Psoas muscle (tissue), 8 donors: ENCODE measurements at places on chromosomes 13 and 19.

GRCh38 chr13:58542530-58542929, 911.0 kb downstream of the PCDH17 start:
- DNase-seq: no peak

DNA sequence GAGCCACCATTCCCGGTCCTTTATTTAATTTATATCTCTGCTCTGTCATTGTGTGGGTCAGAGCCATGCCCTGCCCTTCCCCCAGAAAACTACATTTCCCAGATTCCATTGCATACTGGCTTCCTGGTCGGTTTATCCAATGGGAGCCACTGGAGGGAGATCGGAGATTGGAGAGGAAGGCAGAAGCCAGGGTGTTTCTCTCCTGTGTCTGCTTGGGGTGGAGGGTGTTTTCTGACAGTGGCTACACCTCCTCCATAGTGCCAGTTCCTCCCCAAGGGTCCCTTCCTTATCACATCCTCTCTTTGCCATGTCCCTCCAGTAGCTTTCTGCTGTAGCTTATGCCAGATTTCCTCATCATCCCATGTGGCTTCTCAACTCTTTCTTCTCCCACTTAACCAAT, 19.0 kb downstream of the OLFM2 start:
- no peak for DNase-seq

GRCh38 chr13:92143766-92144165, 745.3 kb downstream of the GPC5 start:
- no peak for DNase-seq

GRCh38 chr19:29201855-29202254, 11.1 kb downstream of the UQCRFS1 start:
- DNase-seq: no peak

- no peak for DNase-seq
Observed at GRCh38 chr13:35882722-35883497, 248.3 kb downstream of the DCLK1 start.

- DNase-seq: peak; percentile 84
Observed at GRCh38 chr13:110265682-110266430, 41.1 kb downstream of the COL4A1 start.

- no peak for DNase-seq
Observed at GRCh38 chr13:28421676-28422410, 73.1 kb downstream of the FLT1 start.

- no peak for DNase-seq
Observed at GRCh38 chr13:50687545-50687944, 155.9 kb downstream of the DLEU7 start.

- DNase-seq: no peak
Observed at GRCh38 chr13:97234742-97235141, 12.6 kb downstream of the MBNL2 start.

- no peak for DNase-seq
Observed at GRCh38 chr19:58409010-58409790, 751 bp downstream of the ZNF584 start.

GRCh38 chr13:69959046-69959445, 148.6 kb upstream of the ATXN8OS start:
- no peak for DNase-seq

DNA sequence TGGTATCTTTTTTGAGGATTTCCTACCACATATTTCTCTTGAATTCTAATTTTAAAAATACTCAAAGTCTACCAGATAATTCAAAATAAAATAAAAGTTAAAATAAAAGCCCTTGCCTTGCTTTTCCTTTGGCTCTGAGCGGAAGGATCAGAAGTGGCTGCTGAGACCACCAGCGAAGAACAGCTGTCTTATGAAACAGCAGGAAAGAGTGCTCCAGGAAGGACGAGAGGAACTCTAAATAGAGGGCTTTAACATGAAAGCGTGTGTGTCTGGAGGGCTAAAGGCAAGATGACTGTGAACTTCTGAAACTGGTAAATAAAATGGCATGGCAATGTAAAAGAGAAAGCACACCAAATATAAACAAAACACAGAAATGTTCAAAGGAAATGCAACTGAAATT, 521.5 kb upstream of the SPRY2 start:
- DNase-seq: no peak

DNA sequence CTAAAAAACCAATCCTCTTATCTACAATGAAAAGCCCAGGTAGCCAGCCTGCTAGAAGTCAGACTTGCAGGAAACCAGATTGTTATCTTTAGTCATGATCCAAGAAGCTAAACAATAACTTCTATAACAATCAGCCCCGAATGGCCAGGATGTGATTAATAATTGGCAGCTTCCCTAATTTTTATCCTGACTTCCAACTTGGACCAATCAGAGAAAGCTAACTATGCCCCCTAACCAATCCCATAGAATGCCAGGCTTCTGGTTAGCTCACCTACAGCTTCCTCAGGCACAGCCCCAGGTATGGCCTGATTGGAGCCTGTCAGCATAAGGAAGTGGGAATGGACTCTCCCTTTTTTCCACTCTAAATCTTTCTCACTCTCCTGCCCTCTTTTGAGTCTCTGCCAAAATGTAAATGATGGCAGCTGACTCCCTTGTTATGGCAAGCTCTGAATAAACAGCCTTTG, 394.9 kb downstream of the DLEU7 start:
- no peak for DNase-seq

DNA sequence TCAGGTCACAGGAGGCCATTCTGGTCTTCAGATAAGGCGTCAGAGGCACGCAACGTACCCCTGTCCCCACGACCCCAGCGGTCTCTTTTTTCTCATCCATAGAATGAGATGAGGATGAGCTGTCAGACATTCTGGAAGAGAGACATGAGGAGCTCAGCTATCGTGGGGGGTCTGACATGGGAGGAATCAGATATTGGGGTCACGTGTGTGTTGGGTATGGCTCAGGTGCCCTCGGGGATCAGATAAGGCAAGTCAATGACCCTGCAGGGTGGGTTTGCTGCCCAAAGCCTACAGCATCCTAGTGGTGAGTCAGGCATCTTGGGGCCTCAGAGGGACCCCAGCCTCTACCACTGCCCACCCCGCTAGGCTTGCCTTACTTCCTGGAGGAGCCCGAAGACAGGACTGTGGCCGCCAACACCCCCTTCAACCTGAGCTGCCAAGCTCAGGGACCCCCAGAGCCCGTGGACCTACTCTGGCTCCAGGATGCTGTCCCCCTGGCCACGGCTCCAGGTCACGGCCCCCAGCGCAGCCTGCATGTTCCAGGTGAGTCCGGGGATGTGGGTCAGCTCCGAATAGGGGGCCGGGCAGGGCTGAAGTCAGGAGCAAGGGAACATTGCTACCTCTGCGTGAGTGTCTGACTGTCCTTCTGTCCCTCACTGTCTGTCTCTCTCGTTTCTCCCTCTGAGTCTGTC, 2.6 kb downstream of the AXL start:
- no peak for DNase-seq

DNA sequence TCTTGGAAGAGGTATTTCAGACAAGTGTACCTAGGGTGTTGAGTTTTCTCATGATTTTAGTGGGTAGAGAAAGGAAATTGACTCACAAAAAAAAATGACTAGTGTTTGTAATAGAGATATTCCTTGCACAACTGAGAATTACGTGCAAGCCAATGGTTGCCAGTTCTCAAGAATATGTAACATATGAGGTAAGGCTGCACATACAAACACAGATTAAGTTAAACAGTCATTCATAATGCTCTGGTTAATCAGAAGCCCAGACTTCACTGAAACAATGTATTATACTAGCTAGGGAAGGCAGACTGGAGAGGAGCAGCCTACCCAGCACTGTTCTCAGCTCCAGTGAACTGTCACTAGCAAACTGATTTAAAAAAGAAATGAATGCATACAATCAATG, 418.3 kb downstream of the DIAPH3 start:
- no peak for DNase-seq

- no peak for DNase-seq
Observed at GRCh38 chr19:31390711-31391110, 41.5 kb upstream of the TSHZ3 start.

DNA sequence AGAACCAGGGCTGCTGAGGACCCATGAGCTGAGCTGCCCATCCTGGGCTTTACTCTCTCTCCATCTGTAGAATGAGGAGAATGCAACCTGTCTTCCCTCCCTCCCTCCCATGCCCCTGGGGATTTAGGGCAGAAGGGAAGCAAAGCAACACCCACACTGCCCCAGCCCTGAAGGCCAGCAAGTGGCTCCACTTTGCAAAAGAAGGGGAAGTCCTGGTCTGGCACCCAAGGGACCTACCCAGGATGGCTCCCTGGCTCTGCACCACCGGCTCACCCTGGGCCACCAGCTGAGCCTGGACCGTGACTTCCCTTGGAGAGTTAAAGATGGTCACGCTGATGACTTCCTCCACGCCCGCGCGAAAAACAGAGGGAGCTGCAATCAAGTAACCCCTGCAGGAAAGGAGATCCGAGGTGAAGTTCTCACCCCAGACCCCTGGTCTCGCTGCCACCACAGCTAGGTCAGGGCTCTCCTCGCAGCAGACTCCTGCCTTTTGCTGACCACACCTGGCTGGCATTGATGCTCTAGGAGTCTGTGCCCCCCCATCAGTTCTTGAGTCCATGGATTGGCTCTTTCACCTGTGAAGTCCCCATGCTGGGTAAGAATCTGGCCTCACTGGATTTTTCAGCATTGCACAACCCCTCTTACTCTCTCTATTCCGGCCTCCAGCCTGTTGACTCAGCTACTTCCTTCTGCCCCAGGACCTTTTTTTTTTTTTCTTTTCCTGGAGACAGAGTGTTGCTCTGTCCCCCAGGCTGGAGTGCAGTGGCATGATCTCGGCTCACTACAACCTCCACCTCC, 4.6 kb downstream of the CPAMD8 start:
- DNase-seq: no peak

GRCh38 chr19:13024951-13025697, 29.8 kb downstream of the NFIX start:
- DNase-seq: peak; percentile 54

DNA sequence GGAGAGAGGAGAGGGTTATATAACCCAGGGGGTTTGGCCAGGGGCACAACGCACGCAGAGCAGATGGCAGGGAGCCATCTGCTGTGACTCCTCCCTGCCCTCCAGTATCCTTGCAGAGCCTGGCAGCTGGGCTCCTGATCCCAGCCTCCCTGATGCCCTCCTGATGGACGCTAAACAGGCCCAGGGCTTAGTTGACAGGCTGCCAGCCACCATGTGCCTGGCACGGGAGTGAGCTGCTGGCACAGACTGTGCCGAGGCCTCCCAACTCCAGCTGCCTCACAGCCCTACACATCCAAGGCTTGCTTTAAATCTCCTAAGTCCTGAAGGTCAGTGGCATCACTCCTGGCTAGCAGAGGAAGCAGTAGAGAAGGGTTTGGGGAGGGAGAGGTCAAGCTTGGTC, 16.7 kb downstream of the SYDE1 start:
- peak; percentile 73 for DNase-seq

DNA sequence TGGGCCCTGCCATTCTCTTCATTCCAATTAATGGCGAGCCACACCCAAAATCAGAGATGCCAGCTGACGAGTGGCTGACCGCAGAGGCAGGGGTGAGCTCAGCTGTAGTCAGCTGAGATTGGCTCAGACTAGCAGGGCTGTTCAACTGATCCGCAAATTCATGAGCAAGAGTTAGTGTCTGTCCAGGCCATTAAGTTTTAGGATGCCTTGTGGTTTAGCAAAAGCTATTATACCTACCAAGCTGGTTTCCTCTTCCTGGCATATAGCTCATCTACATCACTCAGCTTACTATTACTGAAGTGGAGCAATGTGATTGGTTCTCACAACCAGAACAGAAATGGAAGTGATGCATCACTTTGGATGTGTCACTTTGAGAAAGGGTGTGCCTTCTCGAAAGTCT, 148.7 kb downstream of the NALCN start:
- no peak for DNase-seq

- no peak for DNase-seq
Observed at GRCh38 chr13:44117816-44118215, 238.1 kb downstream of the LACC1 start.

- no peak for DNase-seq
Observed at GRCh38 chr19:51798062-51798461, 3.1 kb downstream of the FPR3 start.

GRCh38 chr19:15897738-15898276, at the start of gene CYP4F2:
Gene CYP4F2, minus strand, starts transcription at chr19:15898074. Its CDS starts 463 bp downstream, at chr19:15897611.
- no peak for DNase-seq

DNA sequence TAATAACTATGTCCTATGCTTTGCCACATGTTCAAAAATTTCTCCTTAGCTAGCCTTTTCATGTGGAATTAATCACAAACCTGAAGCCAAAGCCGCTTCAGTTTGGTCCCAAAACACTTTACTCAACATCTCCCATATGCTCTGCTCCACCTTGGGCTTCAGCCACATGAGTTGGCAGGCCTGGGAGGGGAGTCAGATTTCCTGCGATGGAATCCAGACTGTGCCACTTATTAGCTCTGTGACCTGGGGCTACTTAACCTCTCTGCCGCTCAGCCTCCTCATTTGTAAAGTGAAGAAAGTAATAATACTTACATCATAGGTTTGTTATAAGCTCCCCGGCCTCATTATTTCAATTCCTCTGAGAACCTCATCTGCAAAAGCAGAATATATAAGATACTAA, 272.0 kb downstream of the LMO7 start:
- DNase-seq: peak; percentile 55
